ENCODE measurements at places on chromosomes 2 and 18. TPM values are rescaled to one million over a fixed set of nuclear protein-coding genes. Genes with fewer than 3 reads are reported as not detected.

The DNER gene
- 1.0 TPM for total RNA-seq

DNA sequence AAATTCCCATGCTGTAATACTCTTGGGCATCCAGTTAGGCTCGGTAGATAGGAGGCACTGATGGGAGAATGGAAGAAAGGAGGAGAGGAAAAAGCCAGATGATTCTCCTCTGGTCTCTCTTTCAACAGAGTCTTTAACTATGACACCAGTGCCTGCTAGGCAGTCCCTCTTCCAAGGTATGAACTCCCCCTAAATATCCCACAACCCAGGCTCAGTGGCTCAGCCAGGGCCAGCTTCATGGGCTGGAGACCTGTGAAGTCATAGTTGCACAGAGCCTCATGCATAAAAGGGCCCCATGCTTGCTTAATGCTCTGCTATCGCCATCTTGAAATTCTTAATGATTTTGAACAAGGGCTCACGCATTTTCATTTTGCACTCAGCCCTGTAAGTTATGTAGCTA lies 869.2 kb upstream of the GCFC2 start:
- no peaks in the 10 kb centered on the region for H3K36me3 ChIP-seq
- no peaks in the 10 kb centered on the region for H3K4me1 ChIP-seq
- H3K27ac ChIP-seq: no peak overlapping the region
- H3K4me3 ChIP-seq: no peak overlapping the region
- DNase-seq: no peak
- no peaks in the 10 kb centered on the region for H3K27me3 ChIP-seq

GRCh38 chr2:133780099-133780996 lies 212.1 kb upstream of the NCKAP5 start:
- H3K27me3 ChIP-seq: no peaks in the 10 kb centered on the region
- no peak overlapping the region for H3K4me3 ChIP-seq
- no peaks in the 10 kb centered on the region for H3K36me3 ChIP-seq
- peak; percentile 65 for DNase-seq

DNA sequence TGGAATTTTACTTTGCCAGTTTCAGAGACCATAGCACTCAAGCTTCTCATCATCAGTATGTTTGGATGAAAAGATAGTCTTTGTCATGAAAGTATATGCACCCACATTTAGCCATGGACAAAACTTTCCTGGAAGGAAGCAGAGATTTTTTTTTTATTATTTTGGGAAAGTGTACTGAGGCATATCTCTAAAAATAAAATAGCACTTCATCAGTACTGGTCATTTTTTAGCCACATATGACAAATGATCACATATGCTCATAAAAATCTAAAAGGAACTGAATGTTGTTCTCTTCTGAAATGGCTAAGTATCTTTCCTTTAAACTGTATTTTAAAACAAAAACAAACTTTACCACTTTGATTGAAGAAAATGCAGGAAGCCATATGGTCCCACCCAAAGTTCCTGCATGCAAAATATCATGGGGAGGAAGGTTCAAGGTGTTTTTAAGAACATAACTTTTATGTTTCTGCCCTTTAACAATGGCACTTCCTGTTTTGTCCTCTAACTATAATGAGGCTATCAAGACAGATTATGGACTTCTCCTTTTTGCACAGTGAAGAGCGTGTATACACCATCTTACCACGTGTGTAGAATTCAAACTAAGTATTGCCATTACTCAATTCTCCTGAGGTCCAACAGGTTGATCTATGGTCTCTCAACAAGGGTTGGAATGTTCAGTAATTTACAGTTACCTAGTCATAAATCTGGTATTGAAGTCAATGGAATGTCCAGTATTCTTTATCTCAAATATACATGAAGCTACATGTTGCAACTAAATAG lies 77.1 kb upstream of the SLC39A10 start:
- H3K27me3 ChIP-seq: no peaks in the 10 kb centered on the region
- no peak for DNase-seq
- H3K4me3 ChIP-seq: no peak overlapping the region
- no peak overlapping the region for H3K27ac ChIP-seq

The C1GALT1C1L gene
- total RNA-seq: not detected

DNA sequence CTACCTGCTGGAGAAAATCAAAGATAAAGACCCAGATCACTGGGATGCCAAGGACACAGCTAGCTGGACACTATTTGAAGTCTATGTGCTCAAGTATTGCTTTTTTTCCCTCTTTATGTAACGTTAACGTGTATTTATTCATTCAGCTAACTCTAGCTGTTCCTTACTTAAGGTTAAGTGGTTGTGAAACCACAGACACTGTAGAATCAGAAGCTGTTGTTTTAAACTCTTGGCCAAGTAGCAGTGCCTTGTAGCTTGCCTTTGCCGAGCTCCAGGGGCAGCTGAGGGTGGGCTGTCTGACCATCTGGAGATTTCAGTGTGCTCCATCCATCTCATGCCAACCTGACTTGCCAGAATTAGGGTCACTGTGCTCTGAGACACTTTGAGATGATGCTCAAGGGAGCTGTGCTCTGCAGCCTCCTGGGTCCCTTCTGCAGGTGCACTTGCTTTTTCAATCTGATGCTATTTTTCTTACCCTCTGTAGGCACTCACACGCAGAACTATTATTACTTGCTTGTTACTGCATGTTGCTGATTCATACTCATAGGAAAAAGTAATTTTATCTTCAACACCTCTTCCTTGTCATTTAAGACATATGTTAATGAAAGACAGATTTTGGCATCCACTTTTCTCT lies 116.2 kb downstream of the METTL8 start:
- no peak overlapping the region for H3K27ac ChIP-seq
- H3K4me3 ChIP-seq: no peak overlapping the region
- peak; percentile 11 for DNase-seq
- no peaks in the 10 kb centered on the region for H3K36me3 ChIP-seq
- no peaks in the 10 kb centered on the region for H3K27me3 ChIP-seq
- peaks cover 11% of the 10 kb centered on the region for H3K4me1 ChIP-seq

The GAD1 gene
- total RNA-seq: 4.7 TPM

GRCh38 chr18:76484749-76485387 lies 10.2 kb downstream of the ZNF516 start:
- H3K4me1 ChIP-seq: peaks cover 10% of the 10 kb centered on the region
- no peaks in the 10 kb centered on the region for H3K36me3 ChIP-seq
- DNase-seq: no peak

DNA sequence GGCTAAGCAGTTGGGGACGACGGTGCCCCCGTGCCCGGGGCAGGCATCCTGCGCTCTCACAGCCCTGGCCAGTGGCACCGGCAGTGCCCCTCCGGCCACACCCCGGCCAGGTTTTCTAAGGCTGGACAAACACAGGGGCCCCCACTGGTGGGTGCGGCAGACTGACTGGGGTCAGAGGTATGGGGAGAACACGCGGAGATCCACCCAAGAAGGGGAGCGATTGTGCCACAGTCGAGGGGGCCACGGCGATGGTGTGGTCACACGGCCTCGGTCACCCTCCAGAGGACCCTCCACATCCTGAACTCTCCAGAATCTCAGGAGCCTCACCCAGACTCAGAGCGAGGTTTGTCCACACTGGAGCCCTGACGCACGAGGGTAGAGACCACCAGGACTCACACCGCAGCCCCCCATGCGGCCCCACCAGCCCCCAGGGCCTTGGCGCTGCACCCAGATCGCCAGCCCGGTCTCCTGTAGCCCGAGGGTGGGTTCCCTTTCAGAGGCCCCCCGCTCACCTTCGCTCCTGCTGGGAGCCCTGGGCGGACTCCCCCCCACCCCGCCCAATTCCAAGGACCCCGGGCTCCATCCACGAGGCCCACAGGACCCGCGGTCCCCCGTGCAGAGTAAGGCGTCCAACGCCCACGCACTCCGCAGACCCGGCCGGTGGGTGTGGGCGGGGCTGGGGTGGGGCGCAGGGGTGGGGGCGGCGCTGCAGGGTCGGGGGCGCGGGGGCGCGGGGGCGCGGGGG lies 15.2 kb downstream of the PDCD1 start:
- no peak overlapping the region for H3K27ac ChIP-seq
- H3K27me3 ChIP-seq: peaks cover 22% of the 10 kb centered on the region
- DNase-seq: no peak
- H3K4me1 ChIP-seq: no peaks in the 10 kb centered on the region
- H3K4me3 ChIP-seq: no peak overlapping the region
- H3K36me3 ChIP-seq: no peaks in the 10 kb centered on the region

DNA sequence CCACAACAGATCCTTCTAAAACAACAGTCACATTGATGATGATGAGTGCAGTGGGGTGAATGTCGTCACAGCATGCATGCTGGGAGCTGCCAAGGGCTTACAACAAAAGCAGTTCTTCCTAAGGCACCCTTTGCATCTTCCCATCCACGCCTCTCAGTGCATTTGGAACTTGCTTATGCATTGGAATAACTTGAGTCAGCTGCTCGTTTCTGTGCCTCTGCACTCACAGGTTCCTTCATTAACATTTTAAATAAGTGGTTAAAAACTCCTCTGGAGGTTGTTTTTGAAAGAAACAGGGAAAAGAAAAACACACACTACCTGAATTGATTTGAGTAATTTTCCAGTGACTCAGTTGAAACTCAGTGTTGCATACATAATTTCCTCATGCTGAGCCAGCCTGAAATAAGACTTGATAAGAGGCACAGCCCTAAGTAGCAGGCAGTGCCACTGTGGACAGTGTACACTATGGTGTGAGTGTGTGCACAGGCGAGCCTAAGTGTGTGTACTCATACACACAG lies 46.8 kb upstream of the TRIM43B start:
- no peak overlapping the region for H3K4me3 ChIP-seq
- peak overlapping the region; percentile 85 for H3K27ac ChIP-seq
- H3K4me1 ChIP-seq: peaks cover 24% of the 10 kb centered on the region
- H3K27me3 ChIP-seq: no peaks in the 10 kb centered on the region
- H3K36me3 ChIP-seq: no peaks in the 10 kb centered on the region

The DUSP2 gene
- 0.95 TPM for total RNA-seq

DNA sequence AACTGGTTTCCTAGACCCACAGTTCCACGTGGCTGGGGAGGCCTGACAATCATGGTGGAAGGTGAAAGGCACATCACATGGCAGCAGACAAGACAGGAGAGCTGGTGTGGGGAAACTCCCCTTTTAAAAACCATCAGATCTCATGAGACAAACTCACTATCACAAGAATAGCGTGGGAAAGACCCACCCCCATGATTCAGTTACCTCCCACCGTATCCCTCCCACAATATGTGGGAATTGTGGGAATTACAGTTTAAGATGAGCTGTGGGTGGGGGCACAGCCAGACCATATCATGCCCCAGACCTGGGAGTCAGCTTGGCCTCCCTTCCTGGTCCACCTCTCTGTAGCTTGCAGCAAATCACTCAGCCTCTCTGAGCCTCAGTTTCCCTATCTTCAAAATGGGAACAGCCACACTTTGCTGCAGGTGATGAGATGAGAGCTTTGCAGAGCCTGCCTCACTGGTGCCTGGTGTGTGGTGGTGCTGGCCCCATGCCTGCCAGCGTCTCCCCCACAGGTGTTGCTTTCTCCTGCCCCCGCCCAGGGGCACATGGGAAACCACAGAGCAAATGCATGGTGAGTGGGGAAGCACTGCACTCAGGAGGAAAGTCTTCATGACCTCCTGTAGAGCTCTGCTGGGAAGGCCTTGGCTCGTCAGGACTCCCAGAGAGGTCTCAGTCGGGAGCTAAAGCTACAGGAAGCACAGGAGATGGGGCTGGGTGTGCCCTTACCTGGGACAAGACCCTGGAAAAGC lies 31.1 kb downstream of the GREB1 start:
- H3K27ac ChIP-seq: no peak overlapping the region
- no peaks in the 10 kb centered on the region for H3K36me3 ChIP-seq
- peaks cover 9% of the 10 kb centered on the region for H3K27me3 ChIP-seq
- no peak for DNase-seq

The WDFY1 gene
- total RNA-seq: 52.5 TPM

GRCh38 chr18:9333441-9334328 lies 888 bp upstream of the TWSG1 start:
- H3K36me3 ChIP-seq: peaks cover 3% of the 10 kb centered on the region
- no peaks in the 10 kb centered on the region for H3K27me3 ChIP-seq
- H3K27ac ChIP-seq: peak overlapping the region; percentile 52
- DNase-seq: no peak
- peaks cover 8% of the 10 kb centered on the region for H3K4me1 ChIP-seq

DNA sequence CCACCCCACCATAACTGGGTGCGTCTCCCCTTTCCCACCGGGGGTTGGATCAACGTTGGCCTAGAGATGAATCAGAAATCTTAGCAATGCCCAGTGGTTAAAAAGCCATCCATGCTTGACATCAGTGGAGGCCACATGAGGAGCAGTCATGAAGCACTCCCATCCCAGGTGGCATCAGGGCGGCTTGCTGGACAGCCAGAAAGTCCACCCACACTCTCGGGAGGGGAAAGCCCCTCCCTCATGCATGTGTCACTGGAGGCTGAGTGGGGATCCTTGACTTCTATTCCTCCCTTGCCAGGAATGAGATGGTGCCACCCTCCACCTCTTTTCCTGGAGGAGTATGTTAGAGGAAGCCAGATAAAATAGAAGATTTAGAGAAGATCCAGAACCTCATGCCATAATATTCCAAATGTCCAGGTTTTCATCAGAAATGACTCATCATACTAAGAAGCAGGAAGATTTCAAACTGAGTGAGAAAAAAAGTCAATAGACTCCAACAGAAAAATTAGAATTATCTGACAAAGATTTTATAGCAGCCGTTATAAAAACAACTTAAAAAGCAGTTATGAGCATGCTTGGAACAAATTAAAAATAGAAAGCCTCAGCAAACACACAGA lies 507.1 kb upstream of the ID2 start:
- no peaks in the 10 kb centered on the region for H3K27me3 ChIP-seq
- no peak for DNase-seq
- no peaks in the 10 kb centered on the region for H3K36me3 ChIP-seq
- no peak overlapping the region for H3K4me3 ChIP-seq
- H3K27ac ChIP-seq: no peak overlapping the region

GRCh38 chr2:157971702-157972101 lies 95.6 kb upstream of the ACVR1 start:
- no peaks in the 10 kb centered on the region for H3K4me1 ChIP-seq
- no peak overlapping the region for H3K27ac ChIP-seq
- no peaks in the 10 kb centered on the region for H3K27me3 ChIP-seq
- no peak for DNase-seq
- H3K4me3 ChIP-seq: no peak overlapping the region

GRCh38 chr2:223549215-223549614 lies 52.9 kb downstream of the SCG2 start:
- H3K36me3 ChIP-seq: no peaks in the 10 kb centered on the region
- H3K27ac ChIP-seq: peak overlapping the region; percentile 20
- no peak overlapping the region for H3K4me3 ChIP-seq
- no peaks in the 10 kb centered on the region for H3K27me3 ChIP-seq
- peaks cover 18% of the 10 kb centered on the region for H3K4me1 ChIP-seq
- peak; percentile 99 for DNase-seq

DNA sequence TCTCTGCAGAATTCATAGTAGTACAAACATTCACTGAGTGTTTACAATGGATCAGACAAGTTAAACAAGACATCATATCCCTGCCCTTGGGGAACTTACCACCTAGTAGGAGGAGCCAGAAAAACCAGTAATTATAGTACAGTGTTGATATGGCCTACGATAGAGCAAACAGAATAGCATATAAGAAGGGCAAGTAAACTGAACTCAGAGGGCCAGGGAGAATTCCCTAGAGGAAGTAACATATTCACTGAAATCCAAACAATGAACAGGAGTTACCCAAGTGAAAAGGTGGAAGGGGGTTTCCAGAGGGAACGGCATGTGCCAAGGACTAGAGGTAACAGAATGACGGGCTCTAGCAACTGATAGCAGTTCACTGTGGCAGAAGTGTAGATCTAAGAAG lies 34.1 kb downstream of the NHEJ1 start:
- no peak for DNase-seq
- H3K4me1 ChIP-seq: peaks cover 27% of the 10 kb centered on the region

The CSRNP3 gene
- 5.9 TPM for total RNA-seq
